ENCODE measurements at places on chromosomes 11 and 22.

GRCh38 chr11:123233975-123234334, 38.9 kb upstream of the CLMP start:
- no peak for DNase-seq

DNA sequence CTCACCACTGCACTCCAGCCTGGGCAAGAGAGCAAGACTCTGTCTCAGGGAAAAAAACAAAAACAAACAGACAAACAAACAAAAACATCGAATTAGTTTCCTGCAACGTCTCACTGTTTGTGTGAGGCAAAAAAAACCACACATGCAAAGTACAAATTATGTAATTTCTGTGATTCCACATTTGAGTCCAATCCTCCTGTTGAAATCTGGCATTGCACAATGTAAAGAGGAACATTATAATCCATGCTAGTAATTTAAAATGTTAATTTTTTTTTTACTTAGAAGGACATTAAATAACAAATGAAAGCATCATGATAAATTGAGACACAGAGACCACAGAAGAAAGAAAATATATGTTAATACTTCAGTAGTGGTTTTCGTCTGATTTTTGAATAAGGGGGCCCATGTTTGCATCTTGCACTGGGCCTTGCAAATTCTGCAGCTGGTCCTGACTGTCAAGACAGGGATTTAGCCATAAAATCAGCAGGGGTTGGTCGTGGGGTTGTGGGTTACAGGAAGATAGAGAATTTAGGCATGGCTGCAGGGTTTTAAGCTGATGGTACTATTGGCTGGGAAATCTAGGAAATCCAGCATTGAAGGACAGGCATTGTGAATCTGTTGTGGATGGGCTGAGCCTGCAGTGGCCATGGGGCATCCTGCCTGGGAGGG, 102.6 kb upstream of the ALDH3B2 start:
- no peak for DNase-seq

- no peak for DNase-seq
These were observed 46.4 kb downstream of the ME3 start for GRCh38 chr11:86625981-86626380.

DNA sequence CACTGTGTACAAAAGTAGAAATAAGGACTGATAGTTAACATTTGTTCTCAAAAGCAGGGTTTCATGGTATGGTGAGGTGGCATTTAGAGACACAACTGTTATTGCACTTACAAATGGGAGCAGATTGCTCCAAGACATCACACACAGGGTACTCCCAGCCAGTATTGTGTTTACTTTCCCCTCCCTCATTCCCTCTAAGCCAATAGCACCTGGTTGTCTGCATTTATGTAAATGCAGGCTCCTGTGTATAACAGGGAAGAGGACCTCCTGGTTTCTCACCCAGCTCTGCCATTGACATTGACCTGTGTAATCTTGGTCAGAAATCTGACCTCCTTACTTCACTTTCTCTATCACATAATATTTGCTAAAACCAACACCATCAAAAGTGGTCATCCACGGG, 154.4 kb downstream of the NAV2 start:
- no peak for DNase-seq

GRCh38 chr11:46392421-46393230, 1.1 kb upstream of the CHRM4 start:
- DNase-seq: peak; percentile 55

DNA sequence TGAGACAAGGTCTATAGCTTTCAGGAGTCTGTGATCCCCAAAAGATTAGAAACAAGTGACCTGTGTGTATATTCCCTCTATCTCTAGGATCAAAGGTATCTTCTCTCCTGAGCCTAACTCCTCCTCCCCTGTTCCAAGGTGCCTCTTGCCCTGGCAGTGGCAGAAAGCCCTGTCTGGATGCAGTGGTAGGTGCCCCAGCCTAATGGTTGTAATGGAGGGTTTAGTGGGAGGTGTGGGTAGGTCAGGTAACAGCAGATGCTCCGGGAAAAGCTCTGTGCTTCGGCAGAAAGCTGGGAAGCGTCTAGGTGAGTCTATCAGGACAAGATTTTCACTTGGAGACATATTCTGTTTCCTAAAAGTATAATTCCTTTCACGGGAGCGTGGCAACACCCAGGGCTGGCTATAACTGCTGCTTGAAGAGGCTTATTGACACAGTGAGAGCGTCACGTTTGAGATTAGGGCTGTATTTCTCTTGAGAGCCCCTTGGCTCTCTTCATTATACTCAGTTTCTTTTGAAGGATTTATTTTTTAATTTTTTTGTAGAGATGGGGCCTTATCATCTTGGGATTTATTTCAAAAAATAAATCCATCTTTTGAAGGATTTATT, 49.5 kb downstream of the PRR5L start:
- no peak for DNase-seq

- no peak for DNase-seq
These were observed 44.5 kb downstream of the SMCO4 start for GRCh38 chr11:93498641-93499040.

DNA sequence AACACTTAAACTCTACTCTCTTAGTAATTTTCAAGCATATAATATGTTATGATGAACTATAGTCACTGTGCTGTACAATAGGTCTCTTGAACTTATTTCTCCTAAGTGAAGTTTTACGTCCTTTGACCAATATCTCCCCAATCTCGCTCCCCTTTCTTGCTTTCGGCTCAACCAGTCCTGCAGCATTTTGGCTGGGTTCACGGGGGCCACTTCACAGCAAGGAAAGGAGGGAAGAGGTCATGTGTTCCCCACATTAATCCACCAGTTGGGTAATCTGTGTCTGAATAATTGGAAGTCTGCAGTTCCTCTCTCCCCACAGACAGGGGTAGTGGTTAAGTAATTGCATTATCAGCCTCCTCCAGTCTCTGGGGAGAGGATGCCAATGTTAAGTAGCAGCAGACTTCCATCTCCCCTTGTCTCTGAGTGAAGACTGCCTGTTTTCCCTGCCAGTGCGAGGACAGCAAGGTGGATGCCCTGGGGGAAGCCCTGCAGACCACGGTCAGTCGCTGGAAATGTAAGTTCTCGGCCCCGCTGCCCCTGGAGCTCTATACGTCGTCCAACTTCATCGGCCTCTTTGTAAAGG, 59.2 kb upstream of the CRTAM start:
- DNase-seq: no peak

- no peak for DNase-seq
These were observed 77.5 kb upstream of the NARS2 start for GRCh38 chr11:78651923-78652842.

GRCh38 chr11:126914941-126915340, 85.6 kb downstream of the KIRREL3 start:
- DNase-seq: no peak

- no peak for DNase-seq
These were observed 1188.1 kb downstream of the LRRC4C start for GRCh38 chr11:40271361-40271760.

DNA sequence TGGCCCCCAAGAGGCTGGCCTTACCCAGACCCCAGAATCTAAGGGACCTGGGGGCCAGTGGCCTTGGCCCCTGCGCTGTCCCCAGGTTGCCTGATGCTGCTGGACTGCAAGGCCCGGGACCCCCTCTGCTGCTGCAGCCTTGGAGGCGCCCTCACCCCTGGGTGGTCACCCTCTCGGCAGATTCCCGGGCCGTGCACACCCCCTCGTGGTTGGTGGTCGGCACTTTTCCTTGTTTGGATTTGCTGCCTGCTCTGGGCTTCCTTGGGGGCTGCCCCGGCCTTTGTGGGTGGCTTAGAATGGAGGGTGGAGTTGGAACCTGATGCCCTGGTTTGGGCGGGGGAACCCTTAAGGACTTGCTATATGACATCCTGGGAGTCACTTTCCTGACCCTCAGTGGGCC, 5.3 kb downstream of the RIN1 start:
- no peak for DNase-seq

GRCh38 chr11:27416568-27417176, 53.7 kb upstream of the CCDC34 start:
- no peak for DNase-seq

GRCh38 chr22:44576311-44577260, 78.6 kb upstream of the RTL6 start:
- no peak for DNase-seq

DNA sequence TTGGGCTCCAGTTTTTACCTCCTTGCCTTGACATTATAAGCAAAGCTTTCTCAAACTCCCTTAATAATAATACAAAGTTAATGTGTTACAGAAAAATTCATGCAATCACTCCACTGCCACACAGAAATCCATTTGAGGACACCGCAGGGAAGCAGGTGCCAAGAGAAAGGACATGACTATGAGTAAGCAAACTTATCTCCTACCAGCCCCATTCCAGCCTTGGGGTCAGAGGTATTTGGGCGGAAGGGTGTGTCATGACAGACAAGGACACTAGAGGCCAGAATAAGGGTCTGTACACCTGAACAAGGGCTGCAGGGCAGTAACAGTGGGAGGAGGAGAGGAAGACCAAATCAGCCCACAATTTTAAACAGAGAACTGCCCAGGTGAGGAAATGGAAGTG, 5.9 kb downstream of the GNG3 start:
- DNase-seq: no peak

GRCh38 chr11:35651263-35651662, 11.3 kb upstream of the TRIM44 start:
- no peak for DNase-seq

DNA sequence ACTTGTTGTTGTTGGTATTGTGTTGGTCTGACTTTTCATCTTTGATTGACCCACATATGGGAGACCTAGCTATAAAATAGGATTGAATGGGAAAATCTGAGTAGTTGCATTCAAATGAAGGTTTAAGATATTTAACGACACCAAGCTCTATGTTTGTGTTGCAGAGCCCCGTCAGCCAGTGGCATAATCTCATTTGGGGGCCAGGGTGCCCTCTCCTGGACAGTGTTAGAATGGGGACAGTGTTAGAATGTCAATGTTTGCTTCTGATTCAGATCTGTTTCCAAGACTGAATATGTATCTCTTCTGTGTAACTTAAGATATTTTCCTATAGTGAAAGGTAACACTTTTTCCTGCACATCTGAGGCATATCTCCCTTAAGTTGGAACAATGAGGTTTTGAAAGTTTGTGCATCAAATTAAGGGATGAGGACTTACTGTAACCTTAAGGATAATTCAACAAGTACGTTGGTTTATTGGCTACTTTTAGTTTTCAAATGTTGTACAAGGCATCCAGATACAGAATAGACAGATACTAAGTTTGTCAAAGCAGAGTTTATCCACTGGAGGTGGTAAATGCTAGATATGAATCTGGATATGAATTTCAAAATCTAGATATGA, 5.3 kb upstream of the OR52M1 start:
- no peak for DNase-seq

- no peak for DNase-seq
These were observed 982 bp upstream of the SHANK3 start for GRCh38 chr22:50671641-50672040.

GRCh38 chr11:72471005-72471898, 36.9 kb upstream of the CLPB start:
- DNase-seq: peak; percentile 18

GRCh38 chr22:42895087-42895486, 38.0 kb upstream of the ARFGAP3 start:
- DNase-seq: no peak

GRCh38 chr11:43835104-43835503, 45.5 kb upstream of the ALKBH3 start:
- no peak for DNase-seq

GRCh38 chr22:50731811-50732624, 6.0 kb upstream of the ACR start:
- peak; percentile 25 for DNase-seq

- no peak for DNase-seq
These were observed 14.5 kb downstream of the XNDC1N start for GRCh38 chr11:71913756-71914526.

DNA sequence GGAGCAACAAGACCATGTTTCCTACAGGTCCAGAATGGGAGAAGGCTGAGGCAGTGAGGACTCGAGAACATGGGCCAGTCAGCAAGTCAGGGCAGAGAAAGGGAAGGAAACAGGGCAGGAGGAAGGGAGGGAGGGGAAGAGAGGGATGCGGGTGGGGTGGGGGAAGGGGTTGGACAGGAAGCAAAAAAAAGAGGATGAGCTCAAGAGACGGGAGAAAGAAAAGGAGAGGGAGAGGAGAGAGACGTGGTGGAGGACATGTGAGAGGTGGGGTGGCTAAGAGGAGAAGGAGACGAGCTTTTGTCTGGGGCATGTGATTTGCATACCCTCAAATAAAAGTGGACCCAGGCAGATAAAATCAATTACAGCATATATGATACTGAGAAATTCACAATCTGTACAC, 389.5 kb upstream of the B3GAT1 start:
- no peak for DNase-seq

- no peak for DNase-seq
These were observed 59.3 kb downstream of the TSPAN18 start for GRCh38 chr11:44785856-44786607.

DNA sequence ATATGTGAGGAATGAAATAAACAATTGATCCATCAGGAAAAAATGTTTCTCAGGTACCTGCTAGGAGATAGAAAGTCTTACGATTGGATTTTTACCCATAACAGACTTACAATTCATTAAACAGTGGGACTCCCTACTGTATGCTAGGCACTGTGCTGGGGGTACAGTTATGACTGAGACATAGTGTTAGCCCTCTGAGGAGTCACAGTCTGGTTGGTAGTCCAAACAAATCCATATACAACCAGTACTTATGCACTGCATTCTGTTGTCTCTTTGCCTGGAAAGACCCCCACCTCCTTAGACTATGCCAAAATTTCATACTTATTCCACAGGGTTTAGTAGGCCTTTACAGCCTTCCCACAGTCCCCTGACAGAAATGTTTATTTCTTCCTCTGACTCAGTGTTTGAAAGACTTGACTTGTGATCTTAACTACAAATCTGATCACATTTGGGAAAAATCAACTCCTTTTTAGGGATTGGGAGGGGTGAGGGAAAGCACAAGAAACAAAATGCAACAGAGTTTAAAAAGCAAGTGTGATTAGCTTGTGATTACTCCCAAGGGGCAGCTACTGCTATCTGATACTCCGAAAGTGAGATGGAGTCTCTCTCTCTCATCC, 69.4 kb upstream of the HORMAD2 start:
- no peak for DNase-seq

GRCh38 chr11:92424281-92424680, 199.7 kb downstream of the FAT3 start:
- no peak for DNase-seq

DNA sequence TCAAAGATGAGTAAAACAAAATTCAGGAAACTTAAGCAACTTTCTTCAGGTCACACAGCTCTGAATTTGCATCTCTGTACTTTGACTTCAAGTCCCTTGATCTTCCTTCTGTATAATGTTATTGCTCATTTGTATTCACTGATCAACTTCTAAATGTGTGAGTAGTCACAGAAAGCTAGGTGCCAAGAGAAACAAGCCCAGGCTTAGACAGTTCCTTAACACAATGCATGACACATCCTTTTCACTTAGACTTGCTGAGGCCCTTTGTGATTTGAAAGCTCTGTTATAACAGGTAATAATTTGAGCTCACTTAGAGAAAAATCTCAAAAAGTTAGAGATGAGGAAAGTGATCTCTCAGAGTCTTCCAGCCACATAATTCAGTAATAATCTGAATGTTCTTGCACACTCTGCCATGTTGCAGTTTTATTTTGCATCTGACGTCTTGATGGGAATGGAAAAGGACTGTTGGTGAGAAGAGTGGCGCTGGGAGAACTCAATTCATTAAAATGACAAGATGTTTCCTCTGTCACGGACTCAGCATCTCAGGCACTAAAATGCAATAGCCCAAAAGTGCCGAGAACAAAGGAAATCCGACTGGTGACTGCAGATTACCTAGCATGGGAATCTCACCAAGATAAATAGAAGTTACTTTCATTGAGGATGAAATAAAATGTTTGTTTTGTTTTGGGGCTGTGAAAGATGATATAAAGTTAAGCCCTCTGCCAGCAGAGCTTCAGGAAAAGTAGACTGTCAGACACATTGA, 665.3 kb downstream of the OPCML start:
- no peak for DNase-seq

- no peak for DNase-seq
These were observed 46.2 kb upstream of the CSTF3 start for GRCh38 chr11:33207408-33207985.

- DNase-seq: no peak
These were observed 24.3 kb downstream of the CD6 start for GRCh38 chr11:60995798-60996197.
